ENCODE measurements at places on chromosomes 1 and 21.
A peak's percentile ranks its signal among the peaks of the same experiment; 100 is the strongest.

- DNase-seq, result no peak
These were observed 44.3 kb downstream of the NID1 start for GRCh38 chr1:236020359-236021219.

DNA sequence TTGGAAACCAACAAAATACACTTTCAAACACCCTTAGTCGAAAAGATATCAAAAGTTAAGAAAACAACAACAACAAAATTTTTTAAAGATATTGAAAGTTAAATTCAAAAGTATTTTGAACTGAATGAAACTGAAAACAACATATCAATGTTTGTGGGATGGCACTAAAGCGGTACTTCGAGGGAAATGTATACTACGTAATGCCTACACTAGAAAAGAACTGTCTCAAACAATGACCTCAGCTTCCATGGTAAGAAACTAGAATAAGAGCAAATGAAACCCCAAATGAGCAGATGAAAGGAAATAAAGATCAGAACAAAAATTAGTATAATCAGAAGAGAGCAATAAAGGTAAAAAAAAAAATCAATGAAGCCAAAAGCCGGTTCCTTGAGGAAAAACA, 6.1 kb downstream of the CBR1 start:
- no peak for DNase-seq

GRCh38 chr1:6188466-6188865, 8.3 kb upstream of the CHD5 start:
- no peak for DNase-seq

GRCh38 chr1:201559679-201560162, 20.8 kb downstream of the NAV1 start:
- DNase-seq, result peak; percentile 84

- DNase-seq, result no peak
These were observed 184.6 kb downstream of the SDCCAG8 start for GRCh38 chr1:243440406-243440805.

DNA sequence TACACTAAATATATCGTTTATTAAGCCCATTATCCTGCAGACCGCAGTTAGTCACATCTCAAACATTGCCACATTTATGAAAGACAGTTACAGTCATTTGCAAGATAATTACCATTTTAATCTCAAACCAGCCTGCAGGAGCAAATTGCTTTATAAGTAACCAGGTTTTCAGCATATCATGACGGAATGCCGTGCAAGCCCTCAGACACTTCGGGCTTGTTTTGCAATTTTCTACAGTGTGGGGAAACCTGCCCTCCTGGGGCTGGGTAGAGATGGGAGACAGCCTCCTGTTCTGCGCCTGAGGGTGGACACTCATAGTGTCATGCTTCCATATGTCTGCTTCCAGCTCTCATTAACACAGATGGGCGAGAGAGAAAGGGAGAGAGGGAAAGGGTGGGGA, 563.9 kb downstream of the NPHP4 start:
- no peak for DNase-seq

- DNase-seq, result no peak
These were observed 15.6 kb downstream of the FMO1 start for GRCh38 chr1:171263901-171264300.

All from ureter (tissue), 1 donor.